ENCODE measurements at places on chromosomes 2 and 18.
A peak's percentile ranks its signal among the peaks of the same experiment; 100 is the strongest.

DNA sequence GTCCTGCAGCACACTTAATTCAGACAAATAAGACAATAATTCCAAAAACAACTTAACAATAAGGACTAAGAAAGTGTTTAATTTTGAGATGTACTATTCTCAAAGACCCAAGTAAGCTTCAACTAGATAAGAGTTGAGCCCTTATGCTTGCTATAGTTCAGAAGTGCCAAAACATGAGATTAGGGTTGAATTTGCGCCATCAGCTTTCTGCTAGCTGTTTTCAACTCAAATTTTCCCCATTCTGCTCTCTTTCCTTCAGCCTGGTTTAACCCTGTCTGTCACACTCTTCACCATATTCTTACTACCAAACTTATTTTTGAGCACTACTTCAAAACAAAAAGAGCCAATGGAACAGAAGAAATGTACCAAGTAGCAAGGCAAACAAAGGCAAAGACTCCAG is 4.1 kb downstream of the NFE2L2 start:
- DNase-seq, result no peak

DNA sequence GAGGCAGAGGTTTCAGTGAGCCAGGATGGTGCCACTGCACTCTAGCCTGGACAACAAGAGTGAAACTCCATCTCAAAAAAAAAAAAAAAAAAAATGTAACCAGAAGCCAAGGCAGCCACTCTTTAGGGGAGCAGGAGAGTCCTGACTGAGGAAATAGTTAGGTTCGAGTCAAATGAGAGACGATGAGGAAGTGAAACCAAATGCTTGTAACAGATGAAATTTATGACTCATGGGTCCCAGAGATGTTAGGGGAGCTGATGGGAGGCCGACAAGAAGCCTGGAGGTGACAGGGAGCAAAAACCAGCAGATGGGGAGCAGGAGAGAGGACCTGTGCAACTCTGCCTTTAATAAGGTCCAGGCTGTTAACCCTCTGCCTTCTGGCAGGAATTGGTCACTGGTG is 756.1 kb upstream of the DDX18 start:
- no peak for DNase-seq

- no peak for DNase-seq
Measured at GRCh38 chr2:2727876-2728511, 396.9 kb upstream of the MYT1L start.

DNA sequence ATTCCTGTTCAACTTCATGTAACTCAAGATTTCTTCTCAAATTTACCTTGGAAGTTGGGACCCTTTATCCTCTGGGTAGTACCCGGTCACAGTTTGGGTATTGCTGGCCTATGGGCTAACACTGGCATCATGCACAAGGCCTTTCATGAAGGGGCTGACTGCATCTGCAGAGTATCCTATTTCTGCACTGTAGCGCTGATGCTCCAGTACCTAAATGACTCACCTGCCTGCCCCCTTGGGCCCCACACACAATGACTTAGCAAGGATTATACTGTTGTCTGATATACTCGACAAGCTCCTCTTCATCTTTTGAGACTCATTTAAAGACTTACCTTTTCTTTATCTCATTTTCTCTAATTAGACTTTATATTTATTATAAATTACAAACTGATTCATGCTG is 39.9 kb downstream of the DNAH6 start:
- no peak for DNase-seq

- DNase-seq, result peak; percentile 86
Measured at GRCh38 chr18:363301-364085, 95.6 kb upstream of the THOC1 start.

DNA sequence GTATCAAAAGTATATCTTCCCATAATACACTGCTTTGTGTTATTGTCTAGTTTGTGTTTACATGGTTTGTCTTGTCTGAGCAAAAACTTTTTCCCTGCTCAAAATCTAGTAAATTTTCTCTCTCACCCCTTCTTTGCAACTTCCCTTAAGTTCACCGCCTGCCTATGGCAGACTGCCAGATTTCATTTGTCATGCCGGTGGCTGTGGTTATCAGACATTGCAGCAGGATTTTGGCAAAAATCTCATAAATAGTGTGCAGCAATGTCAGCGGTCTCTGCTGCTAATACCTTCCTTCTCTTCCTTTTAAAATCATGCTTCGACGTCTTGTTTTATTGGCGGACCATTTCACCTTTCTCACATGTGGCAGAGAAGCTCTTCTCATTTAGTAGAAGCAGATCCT is 45.6 kb upstream of the TMEM178A start:
- peak; percentile 44 for DNase-seq

GRCh38 chr2:44719562-44719961 is 221.9 kb upstream of the SIX3 start:
- DNase-seq, result no peak

GRCh38 chr2:230852113-230852512 is 12.6 kb upstream of the ITM2C start:
- DNase-seq, result no peak

GRCh38 chr2:118130385-118130784 is 42.1 kb downstream of the INSIG2 start:
- DNase-seq, result no peak

GRCh38 chr18:46877329-46877987 is 39.8 kb downstream of the PIAS2 start:
- DNase-seq, result no peak

- DNase-seq, result no peak
Measured at GRCh38 chr18:55186588-55186987, 227.3 kb upstream of the CCDC68 start.

- DNase-seq, result no peak
Measured at GRCh38 chr18:41969881-41970280, 14.8 kb downstream of the PIK3C3 start.

- no peak for DNase-seq
Measured at GRCh38 chr2:233100192-233100998, 40.3 kb downstream of the INPP5D start.

- peak; percentile 19 for DNase-seq
Measured at GRCh38 chr2:135775420-135775819, 33.8 kb downstream of the UBXN4 start.

- DNase-seq, result no peak
Measured at GRCh38 chr18:33871363-33872025, 293.5 kb downstream of the ASXL3 start.

DNA sequence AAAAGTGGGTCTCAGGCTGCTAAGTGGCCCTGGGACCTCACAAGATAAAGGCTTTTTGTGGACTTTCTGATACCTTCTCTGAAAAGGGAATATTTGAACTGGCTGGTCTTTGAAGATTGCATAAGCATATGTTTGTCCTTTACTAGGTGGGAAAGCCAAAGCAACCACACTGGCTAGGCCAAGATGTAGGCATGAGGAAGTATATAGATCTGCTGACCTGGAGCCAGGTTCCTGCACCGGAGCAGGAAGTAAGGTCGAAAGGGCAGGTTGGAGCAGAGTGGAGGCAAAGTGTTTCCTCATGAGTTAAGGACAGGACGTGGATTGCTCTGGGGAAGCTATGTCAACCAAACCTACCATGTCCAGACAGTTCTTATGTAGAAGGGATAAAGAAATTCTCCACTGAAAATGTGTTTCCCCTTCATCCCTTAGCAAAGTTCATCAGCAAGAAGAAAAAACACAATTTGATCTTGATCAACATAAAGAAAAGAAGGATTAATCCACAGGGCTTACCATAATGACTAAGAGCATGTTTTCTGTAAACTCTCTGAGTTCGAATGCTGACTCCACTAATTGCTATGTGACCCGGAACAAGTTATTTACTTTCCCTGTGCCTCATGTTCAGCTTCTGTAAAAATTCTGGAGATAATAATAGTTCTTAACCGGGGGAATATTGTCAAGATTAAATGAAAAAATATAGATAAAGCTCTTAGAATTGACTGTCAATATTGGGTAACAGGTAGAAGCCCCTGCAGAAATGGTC is 156.1 kb upstream of the SRD5A2 start:
- DNase-seq, result no peak

DNA sequence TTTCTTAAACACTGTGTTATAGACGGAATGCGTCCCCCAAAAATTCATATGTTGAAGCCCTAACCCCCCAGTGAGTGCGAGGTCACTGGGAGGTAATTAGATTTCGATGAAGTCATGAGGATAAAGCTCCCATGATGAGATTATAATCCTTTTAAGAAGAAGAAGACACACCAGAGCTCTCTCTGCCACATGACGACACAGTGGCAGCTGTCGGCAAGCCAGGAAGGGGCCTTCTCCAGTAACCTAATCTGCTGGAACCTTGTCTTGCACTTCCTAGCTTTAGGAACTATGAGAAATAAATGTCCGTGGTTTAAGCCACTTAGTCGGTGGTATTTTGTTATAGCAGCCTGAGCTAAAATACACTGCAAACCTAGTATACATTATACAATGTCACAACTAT is 12.3 kb downstream of the TMEM237 start:
- DNase-seq, result no peak

- no peak for DNase-seq
Measured at GRCh38 chr2:235729557-235729947, 235.7 kb downstream of the AGAP1 start.

DNA sequence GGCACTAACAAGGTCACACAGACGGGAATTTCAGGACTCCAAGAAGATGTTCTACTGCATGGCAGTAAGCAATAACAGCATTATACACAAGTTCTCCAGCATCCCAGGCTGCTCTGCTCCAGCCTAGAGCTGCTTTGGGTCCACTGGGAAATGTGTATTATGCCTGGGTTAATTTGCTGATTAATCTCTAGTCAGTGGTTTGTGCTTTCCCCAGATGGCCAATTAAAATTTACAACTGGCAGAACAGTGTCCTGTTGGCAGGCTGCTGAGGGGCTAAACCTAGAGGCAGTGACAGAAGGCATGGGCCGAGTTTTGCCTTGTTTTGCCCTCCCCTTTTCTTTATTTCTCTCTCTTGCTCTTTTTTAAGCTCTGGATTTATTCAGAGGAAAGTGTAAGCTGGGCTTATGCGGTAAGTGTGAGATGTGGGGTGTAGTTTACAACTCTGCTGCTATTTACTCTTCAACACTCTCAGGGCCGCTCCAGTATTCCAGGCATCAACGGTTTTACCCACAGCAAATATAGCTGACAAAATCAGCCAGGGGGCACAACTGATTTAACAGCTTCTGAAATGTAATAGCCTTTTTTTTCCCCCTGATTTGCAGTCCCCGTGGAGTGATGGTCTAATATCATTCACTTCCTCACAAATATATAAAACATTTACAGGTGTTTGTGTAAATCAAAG is 348.0 kb downstream of the GPD2 start:
- DNase-seq, result no peak

DNA sequence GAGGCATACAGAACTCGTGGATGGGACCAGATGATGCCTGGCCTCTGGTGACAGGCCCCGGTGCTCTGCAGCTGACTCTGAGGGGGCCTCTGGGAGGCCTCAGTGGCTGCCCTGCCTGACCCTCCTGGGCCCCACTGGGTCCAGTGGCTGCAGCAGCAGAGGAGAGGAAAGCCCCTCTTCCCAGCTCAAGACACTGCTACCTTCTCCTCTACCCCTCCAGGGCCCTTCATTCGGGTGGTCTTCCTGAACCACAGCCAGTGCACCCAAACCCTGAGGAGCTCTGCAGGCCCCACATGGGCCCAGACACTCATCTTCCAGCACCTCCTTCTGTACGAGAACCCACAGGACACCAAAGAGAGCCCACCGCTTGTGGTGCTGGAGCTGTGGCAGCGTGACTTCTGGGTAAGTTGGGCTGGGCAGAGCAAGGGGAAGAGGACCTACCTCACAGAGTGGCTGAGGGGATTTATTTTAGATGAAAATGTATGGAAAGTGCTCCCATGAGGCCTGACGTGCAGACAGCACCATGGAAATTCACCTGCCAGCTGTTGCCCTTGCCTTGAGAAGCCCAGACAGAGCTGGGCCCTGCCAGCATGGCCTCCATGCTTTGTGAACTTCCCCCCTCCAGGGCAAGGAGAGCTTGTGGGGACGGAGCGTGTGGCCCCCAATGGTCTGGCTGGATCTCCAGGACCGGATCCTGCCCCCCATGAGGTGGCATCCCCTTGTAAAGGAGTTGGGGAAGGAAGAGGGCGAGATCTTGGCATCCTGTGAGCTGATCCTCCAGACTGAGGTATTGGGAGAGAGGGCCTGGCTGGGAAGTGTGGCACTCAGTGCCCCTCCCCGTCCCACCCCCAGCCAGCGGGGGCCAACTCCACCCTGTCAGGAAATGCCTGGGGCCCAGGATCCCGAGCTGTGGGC is 46.3 kb downstream of the LMAN2L start:
- DNase-seq, result no peak

- DNase-seq, result no peak
Measured at GRCh38 chr2:28319118-28320008, 73.3 kb upstream of the FOSL2 start.

DNA sequence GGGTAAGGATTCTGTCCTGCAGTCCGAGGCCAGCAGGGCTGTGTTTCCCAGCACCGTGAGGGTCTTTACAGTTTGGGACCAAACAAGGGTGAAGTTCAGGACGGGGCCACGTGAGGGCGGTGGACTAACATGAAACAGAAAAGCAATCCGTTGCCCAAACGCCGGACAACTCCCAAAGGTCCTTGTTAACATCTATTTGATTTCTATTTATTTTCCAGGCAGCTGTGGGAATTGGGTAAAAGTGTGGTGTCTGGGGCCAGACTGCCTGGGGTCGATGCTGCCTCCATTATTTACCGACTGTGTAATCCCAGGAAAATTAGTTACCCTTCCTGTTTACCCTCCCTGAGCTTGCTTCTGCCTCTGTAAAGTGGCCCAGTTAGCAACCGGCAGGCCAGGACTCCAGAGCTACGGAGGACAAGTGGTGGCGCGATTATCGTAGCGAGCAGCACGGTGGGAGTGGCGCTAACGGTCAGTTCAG is 66.3 kb upstream of the TCF7L1 start:
- peak; percentile 91 for DNase-seq

DNA sequence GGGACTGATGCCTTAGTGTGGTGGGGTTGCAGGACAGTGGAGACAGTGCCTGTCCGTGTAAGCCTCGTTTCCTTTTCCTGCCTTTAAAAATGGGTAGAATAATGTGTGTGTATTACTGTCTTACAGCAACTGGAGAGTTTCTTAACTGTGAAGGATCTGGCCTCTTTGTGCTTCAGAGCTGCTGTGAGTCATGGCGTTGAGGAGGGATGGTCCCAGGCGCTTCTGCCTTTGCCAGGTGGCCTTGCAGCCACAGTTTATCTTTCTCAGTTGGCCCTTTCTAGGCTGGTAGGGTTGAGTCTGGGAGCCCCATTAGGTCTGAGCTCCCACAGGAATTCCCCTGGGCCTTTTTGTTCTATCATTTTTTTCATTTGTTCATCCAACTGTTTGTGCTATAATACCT is 9.2 kb downstream of the PRADC1 start:
- DNase-seq, result no peak

GRCh38 chr18:73983970-73984369 is 163.7 kb downstream of the FBXO15 start:
- no peak for DNase-seq

All from muscle of back (tissue), 13 donors.